ENCODE measurements at places on chromosomes 7 and 10. TPM values are rescaled to one million over a fixed set of nuclear protein-coding genes. Genes with fewer than 3 reads are reported as not detected.

Gene CH25H
- total RNA-seq, result 0.49 TPM

GRCh38 chr10:75406462-75407223 is 5.1 kb upstream of the ZNF503 start:
- DNase-seq, result no peak
- no peak overlapping the region for H3K27ac ChIP-seq
- no peak overlapping the region for H3K4me3 ChIP-seq
- peaks cover 98% of the 10 kb centered on the region for H3K27me3 ChIP-seq
- H3K4me1 ChIP-seq, result peaks cover 55% of the 10 kb centered on the region

- no peak for DNase-seq
- no peaks in the 10 kb centered on the region for H3K36me3 ChIP-seq
- H3K27me3 ChIP-seq, result no peaks in the 10 kb centered on the region
- no peak overlapping the region for H3K27ac ChIP-seq
- H3K4me1 ChIP-seq, result no peaks in the 10 kb centered on the region
These were observed 38.0 kb downstream of the MEOX2 start for GRCh38 chr7:15648461-15648961.

DNA sequence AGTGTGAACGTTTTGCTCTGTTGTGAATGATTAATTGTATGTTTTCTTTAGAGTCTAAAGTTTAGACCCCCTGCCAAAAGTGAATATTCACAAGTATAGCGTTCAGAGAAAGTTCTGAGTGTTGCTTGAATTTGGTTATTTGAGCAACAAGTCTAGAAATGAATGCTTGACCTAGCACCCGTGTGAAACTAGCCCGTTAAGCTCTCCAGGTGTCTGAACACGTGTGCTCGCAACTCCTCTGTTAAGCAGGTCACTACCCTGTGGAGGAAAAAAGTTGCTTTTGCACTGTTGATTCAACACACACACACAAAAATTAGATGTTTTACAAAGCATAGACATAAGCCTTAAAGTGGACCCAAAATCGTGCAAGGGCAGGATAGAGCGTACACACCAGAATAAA is 78.6 kb upstream of the SAMD8 start:
- H3K4me3 ChIP-seq, result no peak overlapping the region
- H3K27me3 ChIP-seq, result no peaks in the 10 kb centered on the region
- no peak for DNase-seq
- H3K27ac ChIP-seq, result no peak overlapping the region

All from CD4-positive, alpha-beta T cell (primary cell).